ENCODE measurements at places on chromosomes 1 and 21.

DNA sequence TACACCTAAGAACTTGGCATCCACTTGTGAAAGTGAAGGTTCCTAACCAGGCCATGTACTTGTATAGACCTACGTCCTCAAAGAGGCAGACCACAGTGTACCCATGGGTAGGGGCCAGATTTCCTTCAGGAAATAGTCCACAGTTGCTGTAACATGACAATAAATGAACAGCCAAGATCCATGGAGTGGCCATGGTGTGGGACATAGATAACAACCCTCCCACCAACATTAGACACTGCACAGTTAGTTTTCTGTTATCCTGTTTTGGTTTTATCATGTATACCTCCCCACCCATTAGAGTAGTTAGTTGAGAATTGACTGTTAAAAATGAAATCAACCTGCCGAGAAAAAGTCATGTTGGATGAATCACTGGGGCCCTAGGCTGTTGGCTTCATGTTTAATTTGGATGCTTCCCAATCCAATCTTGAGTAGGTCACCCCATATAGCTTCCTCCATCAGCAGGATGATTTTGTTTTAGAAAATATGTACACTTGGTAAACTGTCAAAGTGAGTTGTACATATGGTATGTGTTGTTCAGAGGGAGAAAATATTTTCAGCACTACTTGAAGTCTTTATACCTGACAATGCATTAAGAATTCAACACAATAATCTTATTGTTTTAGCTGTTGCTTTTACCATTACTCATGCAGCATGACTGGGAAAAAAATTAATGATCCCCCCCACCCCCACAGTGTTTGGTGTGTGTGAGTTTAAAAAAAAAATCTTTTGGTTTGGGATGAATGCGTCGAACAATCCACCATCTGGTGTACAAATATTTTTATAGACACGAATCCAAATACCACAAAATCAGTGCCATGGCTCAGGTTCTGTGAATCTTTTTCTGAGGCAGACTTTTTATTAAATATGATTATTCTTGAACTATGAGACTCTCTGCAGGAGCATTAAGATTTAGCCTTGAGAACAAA is 88.3 kb upstream of the ARHGAP29 start:
- no peak for DNase-seq

DNA sequence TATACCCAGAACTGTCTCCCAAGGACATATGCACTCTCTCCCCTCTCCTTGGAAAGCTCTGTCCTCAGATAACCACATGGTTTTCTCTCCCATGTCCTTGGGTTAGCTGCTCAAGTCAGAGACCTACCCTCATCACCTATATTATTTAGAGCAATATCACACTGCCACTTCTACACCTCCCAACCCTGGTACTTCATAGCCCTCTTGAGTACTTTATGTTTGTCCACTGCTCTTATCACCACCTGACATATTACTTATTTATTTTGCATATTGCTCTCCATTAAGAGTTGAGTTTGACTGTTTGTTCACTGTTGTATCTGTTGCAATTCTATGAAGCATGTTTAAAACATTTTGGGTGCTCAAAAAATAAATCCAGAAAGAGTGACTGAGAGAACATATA is 126.3 kb upstream of the ATP1B1 start:
- DNase-seq = no peak

- no peak for DNase-seq
Measured at GRCh38 chr21:45867041-45867666, 114.4 kb upstream of the COL6A1 start.

DNA sequence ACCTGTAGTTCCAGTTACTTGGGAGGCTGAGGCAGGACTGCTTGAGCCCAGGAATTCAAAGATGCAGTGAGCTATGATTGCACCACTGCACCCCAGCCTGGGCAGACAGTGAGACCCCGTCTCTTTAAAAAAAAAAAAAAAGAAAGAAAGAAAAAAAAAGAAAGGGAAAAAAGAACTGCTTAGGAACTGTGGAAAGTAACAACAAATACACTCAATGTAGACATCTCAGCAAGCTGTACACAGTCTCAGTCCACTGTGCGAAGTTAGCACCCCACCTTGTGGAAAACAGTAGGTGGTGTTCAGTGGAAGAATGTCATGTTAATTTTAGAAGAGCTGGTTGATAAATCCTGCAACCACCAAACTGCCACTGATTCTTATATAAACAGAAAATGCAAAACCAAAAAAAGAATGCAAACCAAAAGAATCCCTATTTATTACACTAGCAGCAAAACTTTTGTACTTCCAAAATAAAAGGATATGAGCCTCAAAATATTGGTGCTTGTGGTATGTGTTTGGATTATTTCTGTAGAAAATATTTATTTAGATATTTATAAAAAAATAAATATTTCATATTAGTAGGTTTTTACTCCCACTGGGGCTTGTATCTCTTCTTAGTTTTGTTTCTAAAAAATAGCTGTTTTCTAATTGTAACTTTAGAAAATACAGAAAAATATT is 31.1 kb downstream of the ALG14 start:
- no peak for DNase-seq

DNA sequence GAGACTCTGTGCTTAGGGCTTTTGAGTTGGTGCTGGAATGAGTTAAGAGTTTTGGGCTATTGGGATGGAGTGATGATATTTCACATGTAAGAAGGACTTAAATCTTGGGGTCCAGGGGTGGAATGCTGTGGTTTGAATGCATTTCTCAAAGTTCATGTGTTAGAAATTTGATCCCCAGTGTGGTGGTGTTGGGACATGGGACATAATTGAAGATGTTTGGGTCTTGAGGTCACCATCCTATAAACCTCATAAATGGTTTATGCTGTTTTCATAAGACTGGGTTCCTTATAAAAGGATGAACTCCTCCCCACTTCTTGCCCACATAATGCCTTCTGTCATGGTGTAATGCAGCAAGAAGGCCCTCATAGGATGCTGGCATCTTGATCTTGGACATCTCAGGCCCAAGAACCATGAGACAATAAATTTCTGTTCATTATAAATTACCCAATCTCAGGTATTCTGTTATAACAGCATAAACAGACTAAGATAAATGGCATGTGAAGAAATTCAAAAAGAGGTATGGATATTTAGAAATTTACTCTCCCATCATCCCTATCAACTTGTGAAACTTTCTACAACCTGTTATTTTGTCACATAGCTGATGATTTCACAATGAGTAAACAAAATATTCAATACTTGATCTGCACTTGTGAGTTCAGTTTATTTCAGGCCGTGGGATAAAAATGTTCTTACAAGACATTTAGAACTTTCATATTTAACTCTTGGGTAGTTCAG is 48.0 kb upstream of the NEK7 start:
- DNase-seq = no peak

GRCh38 chr1:108815566-108815965 is 41.3 kb downstream of the AKNAD1 start:
- DNase-seq = no peak

DNA sequence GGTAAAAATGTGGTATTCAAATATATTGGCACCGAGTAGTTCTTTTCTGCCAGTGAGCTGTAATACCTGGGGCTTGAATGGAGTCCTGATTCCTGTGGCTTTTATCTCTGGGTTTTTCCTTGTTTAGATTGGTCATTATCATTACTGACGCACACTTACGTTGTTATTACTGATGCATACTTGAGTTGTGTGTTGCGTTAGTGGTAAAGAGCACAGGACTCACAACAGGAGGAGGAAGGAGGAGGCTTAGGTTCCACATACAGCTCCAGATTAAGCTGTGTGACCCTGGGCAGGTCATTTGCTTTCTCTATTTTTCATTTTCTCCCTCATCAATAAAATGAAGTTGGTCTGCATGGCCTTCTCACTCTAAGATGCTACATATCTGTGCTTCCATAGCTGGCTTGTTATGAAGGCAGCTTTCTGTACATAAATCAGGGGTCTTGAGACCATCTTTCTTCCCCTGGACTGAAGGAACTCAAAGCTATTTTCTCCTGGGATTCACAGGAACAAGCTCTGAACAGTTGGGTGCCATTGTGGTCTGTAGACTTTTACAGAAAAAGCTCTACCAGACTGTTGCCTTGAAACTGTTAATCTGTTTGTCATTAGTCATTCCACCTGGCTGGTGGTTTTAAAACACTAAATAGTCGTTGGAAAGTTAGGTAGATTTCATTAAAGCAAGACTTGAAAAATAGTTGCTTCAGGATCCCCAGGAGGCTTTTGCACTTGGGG is 5.6 kb downstream of the ARID1A start:
- no peak for DNase-seq

DNA sequence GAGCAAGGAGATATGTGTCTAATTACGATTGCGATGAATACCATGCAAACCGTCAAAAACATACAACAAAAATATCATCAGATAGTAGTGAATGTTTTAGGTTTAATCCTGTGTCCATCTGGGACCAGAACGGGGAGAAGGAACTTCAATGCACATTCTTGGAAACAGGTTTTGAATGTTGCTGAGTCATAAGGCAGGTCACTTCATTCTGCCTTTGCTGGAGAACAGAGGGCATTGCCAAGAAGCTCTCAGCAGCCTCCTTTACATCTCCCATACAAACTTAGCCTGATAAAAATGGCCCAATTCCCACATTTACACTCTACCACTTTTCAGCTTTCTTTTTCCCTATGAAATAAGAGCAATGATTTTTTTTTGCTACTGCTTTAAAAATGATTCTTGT is 78.0 kb upstream of the KCNJ6 start:
- DNase-seq = no peak

DNA sequence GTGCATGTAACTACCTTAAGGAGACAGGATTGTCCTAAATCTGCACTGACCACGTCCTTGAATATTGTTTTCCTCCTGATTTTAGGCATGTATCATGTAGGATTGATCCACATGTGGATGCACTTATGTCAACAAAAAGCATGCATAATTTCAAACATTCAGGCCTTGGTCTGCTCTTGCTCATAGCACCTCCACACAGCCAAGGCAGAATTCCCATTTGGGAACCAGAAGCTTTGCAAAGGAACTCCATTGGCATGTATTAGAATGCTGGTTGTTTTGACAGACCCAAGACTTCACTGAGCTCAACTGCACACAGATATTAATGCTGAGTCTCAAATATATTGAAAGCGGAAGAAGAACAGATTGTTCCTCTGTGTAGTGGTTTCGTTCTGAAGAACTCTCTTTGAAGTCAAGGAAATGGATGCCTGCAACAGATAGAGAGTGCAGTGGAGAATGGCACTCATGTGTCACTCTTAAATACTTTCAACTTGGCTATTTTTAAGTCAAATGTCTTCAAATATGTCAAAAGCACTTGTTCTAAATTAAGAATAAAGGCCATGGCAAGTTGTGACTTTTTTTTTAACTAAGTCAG is 387.6 kb downstream of the LTN1 start:
- DNase-seq = no peak

DNA sequence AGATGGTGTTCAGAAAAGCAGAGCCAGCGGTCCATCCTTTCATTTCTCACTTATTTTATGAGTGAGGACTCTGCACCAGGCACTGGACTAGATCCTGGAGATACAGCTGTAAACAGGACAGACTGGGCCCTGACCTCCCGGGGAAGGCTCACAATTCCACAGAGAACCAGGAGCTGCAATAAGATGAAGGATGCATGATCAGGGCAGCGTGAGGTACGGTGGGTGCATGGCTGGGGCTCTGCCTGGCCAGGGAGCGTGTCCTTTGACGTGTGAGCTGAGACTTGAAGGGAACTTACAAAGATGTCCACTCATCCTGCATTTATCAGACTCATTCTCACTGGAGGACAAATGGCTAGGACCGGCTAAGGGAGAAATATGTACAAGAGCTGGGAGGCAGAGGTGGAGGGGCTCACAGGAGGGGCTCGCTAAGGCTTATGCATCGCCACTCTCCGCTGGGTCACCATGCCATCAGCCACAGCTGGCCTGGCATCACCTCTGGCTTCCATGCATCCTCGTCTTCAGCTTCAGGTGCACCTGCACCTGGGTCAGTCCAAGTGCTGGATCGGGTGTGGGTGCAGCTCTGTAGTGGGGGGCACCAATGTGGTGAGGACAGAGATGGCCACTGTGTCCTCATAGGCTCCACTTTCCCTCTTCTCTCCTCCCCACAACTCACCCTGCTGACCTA is 213.9 kb downstream of the TOMM20 start:
- no peak for DNase-seq

DNA sequence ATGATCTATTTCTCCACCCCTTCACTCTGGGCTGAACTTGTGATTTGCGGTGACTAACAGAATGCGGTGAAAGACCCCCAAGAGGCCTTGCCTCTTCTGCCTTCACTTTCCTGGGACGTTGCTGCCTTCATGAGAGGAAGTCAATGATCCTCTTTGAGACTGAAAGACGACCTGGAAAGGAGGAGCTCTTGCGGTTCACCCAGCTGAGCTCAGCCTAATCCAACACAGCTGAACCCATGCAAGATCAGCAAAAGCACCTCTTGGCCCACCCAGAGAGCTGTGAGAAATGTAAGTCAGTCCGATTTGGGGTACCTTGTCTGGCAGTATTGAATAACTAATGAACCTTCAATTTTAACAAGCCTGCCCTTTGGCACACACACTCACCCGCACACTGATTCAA is 767.4 kb upstream of the TPTE start:
- DNase-seq = no peak

DNA sequence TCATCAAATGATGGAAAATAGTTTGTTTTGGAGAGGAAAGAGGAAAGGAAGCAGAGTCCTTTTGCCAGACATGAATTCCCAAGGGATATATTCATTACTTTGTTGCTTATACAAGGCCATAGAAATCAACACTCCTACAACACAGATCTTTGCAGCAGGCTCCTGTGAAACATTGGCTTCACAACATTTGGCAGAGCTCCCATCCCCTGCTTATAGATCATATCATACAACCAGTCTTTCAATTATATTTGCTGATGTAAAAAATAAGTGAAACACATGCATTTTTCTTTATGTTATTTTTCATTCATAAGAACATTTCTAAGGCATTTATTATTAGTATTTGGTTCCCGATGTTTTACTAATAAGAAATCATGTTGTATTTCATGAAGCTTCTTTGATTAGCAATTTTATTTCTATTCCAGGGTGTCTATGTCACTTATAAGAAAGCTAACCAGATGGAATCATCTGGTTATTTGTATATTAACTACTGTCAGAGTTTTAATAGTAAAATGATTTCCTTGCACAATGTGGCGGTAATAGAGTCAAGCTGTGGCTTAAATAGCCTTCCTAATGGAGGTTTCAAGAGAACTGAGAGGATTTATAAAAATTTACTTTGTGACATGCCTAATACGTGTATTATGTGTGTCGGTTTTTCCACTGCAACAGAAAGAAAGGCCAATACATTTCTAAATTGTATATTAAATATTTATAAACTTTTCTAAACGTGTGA is 470.3 kb upstream of the NCAM2 start:
- no peak for DNase-seq

DNA sequence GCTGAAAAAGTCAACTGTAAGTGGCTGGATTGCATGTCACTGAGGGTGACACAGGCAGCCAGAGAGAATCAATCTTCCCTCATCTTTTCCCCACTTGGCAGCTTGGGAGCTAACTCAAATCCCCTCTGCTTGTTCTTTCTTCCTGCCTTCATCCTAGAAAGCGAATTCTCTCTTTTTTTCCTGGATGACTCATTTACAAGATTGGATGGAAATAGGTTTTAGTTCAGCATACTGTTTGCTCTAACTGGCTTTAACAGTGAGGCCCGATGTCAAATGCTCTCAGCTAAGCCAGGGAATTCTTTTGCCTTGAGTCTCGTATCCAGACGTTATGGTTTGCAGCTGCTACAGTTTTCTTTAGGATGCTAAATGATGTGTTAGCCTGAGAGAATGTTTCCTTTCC is 72.7 kb downstream of the HUNK start:
- no peak for DNase-seq

GRCh38 chr1:244844155-244845121 is 9.0 kb downstream of the COX20 start:
- DNase-seq = no peak

- DNase-seq = peak; percentile 29
Measured at GRCh38 chr1:178487070-178487615, 9.6 kb downstream of the CLEC20A start.

GRCh38 chr1:45259053-45259452 is 52.6 kb upstream of the ZSWIM5 start:
- DNase-seq = no peak
